CD4-positive, CD25-positive, alpha-beta regulatory T cell (primary cell): ENCODE measurements at places on chromosomes 12 and 14.
A peak's percentile ranks its signal among the peaks of the same experiment; 100 is the strongest.

DNA sequence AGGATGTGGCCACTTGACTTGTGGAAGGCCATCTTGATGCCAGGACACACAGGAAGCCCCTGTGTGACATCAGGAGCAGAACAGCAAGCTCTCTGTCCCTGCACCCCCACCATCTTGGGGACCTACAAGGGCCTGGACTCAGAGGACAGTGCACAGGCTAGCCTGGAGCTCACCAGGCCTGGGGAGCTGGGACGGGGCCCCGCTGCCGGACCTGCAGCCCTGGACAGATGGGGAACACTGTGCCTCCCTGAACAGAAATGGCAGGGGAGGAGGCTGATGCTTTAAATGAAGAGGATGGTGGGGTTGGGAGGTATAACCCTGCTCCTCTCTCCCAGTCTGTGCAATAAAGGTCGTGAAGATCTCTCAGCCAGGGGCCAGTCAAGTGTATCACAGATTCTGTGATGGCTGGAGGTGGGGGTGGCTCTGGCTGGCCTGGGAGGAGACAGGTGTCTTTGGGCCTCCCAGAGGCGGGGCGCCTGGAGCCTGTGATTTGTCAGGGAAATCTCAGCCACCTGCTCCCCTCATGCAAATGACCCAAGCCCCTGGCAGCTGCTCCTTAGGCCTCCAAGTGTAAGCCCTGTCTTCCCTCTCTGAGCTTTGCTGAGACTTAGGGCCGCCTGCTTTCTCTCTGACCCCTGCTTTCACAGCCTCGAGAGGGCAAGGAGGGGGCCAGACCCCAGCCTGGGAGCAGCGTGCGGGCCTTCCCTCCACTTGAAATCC, 1.1 kb upstream of the GNB3 start:
- no peak for DNase-seq

GRCh38 chr12:11651381-11651780, 1.9 kb downstream of the ETV6 start:
- DNase-seq, result no peak

DNA sequence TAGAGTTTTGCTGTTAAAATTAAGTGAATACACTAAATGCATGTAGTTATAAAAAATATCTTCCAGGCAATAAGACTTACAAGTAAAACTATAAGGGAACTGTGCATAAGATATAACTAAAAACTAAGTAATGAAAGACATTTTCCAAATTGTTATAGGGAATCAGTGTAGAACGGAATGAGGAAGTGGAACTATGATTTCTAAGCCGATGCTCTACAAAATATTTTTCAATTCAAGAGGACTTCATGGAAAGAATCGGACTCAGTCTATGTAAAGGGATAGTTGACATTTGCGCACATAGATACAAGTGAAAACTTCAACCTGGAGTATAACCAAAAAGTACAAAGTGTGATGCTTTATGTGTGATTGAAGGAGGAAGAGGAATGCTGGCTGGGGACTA, 40.1 kb upstream of the KIF21A start:
- DNase-seq, result no peak

GRCh38 chr12:24496755-24497154, 452.1 kb downstream of the BCAT1 start:
- DNase-seq, result no peak

- DNase-seq, result no peak
These were observed 3.3 kb upstream of the FRS2 start for GRCh38 chr12:69466867-69467266.

GRCh38 chr12:53048033-53048779, 1.7 kb upstream of the TNS2 start:
- no peak for DNase-seq

- no peak for DNase-seq
These were observed 514.2 kb downstream of the VRK1 start for GRCh38 chr14:97311411-97311810.

DNA sequence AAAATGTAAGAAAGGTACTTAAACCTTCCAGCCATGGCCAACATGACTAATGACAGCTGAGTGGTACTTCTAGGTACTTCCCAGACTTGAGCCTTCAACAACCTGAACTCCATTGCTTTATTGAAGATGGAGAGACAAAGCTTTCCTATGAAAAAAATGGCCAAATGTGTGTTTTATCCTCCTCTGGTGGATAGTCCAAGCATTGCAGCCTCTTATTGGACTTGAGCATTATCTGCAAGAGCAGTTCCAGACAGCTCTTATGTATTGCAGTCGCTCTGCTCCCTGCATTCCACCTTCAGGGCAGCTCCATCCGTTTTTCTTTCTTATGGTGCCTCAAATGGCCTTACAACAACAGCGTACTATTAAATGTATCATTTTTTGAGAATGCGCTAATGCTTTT, 588.2 kb downstream of the NRXN3 start:
- DNase-seq, result peak; percentile 5

- no peak for DNase-seq
These were observed 10.7 kb upstream of the GALNT6 start for GRCh38 chr12:51401900-51402299.

GRCh38 chr12:109612975-109613502, 39.4 kb downstream of the MVK start:
- DNase-seq, result no peak

GRCh38 chr14:105844810-105845724, 318.7 kb downstream of the TMEM121 start:
- no peak for DNase-seq

- no peak for DNase-seq
These were observed 498.6 kb downstream of the SLC16A7 start for GRCh38 chr12:60094436-60094835.

- DNase-seq, result no peak
These were observed 250.2 kb upstream of the OR4E1 start for GRCh38 chr14:21923820-21924219.

DNA sequence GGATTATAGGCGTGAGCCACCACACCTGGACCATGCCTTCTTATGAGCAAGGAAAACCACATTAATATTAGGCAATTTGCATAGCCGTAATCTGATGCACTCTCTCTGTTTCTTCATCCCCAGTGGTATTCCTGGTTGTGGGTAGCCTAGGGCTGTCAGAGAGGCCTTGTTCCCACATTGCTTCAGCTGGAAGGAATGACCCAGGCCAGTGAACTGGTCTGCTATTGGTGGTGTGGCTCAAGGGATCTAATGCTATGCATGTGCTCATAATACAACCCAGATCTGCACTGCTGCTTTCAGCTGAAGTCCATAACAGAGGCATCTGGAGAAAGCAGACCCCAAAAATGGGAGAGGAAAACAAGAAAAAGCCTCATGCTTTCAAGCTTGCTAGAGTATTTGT, 33.1 kb upstream of the G2E3 start:
- no peak for DNase-seq

GRCh38 chr12:6963016-6963731, 7.3 kb downstream of the PHB2 start:
- no peak for DNase-seq

GRCh38 chr12:105580821-105581352, 250.4 kb downstream of the C12orf75 start:
- no peak for DNase-seq

GRCh38 chr14:90475298-90475697, 78.5 kb downstream of the CALM1 start:
- DNase-seq, result no peak

DNA sequence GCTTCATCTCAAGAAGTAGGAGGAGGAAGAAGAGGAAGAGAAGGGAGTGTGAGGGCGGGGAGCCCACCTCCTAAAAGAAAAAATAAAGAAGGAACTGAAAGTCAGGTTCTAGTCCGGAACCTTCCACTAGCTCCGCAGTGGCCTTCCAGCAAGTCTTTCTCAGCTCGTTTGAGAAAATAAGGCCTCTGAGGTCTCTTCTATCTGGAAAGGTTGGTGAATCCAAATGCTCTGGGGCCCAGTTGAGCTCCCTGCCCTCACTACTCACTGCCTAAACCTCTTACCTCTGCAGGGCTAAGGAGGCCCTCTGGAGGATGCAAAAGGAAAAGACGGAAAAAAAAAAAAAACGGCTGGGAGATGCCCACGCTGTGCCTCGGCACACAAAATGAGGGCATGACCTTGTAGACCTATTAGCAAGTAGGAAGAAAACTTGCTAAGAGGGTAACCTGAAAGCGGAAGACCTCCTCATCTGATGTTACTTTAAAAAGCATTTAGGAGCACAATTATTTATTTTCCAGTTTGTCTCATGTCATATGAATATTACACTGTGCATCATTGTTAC, 35.9 kb downstream of the FBLN5 start:
- DNase-seq, result peak; percentile 5

- DNase-seq, result no peak
These were observed 363.4 kb upstream of the ATP2B1 start for GRCh38 chr12:90071996-90072395.

DNA sequence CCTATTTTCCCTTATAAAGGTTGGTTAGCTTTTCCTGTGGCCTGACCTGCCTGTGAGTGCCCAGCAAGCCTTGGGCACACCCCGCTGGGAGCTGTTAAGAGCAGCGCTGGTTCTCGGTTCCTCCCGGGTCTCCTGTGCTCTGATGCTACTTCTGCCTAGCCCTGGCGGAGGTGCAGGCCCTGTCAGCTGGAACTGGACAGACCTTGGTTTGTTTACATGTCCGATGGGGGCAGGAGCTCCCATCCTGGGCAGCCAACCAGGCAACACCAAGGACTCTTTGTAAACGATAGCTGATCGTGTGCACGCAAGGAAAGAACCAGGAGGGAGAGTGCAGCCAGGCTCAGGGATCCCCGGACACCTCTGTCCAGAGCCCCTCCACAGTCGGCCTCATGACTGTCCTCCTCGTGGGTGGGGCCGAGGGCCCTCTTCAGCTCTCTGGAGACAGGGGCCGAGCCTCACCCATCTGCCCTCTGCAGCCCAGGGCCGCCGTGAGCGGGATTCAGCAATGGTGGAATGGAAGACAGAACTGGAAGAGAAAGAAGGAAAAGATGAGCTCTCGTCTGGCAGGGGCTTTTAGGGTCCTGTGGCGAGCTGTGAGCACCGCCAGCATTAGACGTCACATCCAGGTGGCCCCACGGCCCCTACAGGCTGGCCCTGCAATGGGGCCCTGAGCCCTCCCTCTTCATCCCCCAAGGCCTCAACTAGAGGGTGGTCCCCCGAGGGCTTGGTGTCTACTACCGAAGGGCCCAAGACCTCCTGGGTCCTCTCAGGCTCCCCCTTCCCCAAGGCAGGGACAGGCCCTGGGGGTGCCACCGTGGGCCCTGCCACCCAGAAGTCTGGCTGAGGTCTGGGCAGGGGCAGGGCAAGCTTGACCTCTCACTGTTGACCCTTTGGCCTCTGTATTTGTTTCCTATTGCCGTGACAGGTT, 12.3 kb downstream of the TNFAIP2 start:
- no peak for DNase-seq

- no peak for DNase-seq
These were observed 5.9 kb upstream of the A2ML1 start for GRCh38 chr12:8816448-8817050.

DNA sequence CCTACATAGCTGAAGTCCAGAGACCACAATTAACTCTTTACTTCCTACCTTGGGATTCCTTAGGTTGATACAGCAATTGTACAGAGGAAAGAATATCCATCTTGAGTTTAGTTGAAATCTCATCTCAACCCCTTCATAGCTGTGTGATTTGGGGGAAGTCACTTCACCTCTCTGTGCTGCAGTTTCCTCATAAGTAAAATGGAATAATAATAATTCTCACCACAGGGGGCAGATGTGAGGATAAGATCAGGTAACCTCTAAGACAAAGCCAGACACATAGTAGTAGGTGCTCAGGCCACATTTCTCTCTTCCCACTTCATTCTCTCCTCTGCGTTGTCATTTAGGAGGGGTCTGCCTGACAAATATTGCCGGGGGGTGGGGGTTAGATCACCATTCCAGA, 6.7 kb downstream of the FOXN4 start:
- no peak for DNase-seq

GRCh38 chr14:101844219-101844618, 82.7 kb downstream of the PPP2R5C start:
- no peak for DNase-seq

GRCh38 chr14:20687362-20688166, 1.0 kb upstream of the ANG start:
- no peak for DNase-seq

DNA sequence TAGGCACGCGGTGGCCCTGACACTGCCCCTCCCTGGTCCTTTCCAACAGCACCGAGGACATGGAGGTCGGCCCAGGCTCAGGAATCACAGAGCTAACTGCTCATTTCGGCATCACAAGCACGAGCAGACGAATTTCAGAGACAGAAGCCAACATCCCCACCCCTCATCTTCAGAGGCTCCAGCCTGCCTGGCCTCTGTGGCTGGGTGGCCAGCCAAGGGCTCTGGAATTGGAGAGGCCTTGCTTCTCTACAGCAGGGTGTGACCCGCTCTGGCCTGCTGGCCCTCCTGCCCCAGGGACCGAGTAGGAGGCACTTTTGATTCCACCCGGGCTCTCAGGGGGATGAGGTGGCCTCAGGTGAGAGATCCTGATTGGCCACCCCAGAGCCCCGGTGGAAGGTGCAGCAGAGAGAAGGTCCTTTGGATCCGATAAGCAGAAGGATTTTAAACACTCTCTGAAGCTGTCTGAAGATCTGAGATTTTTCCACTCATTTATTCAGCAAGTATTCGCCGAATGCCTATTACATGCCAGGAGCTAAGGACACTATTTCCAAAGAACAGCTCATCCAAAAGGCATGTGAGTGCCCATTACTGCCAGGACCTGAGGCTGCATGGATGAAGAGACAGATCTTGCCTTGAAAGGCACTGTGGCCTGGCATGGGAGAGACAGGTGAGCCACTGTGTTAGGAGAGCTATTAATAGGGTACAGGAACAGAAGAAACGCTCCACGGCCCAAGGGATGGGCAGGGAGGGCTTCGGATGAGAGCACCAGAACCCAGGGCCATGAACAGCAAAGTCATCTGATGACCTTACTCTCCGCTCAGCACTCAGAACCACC, 10.2 kb downstream of the BAG5 start:
- DNase-seq, result no peak

DNA sequence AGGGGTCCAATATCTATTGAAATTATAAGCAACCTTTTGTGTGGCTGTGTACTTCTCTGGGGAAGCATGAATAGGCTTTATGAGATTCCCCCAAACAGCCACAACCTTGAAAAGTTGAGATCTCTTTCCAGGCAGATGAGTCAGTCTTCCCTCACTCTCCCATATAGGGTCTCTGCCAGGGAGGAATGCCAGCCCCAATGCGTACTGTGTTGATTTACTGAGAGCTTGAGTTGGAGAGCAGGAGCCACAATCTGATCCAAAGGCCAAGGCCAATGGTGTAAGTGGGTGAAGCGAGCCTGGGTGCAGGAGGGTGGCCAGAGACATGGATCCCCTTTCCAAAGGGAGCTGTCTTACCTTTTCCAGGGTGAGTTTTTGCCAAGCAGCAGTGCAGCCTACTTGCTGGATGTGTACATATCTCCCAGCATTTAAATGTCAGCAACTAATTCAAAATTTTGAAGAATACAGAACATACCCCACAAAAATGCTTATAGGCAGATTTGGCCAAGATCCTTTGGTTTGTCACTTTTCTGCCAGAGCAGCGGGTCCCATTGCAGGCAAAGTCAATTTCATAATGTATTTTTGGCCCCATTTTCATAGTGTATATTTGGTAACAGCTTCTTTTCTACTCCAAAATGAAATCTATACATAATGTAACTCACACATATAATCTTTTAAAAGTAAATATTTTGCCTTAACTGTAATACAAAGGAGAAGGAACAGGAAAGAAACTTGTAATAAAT, 88.2 kb downstream of the TBC1D30 start:
- no peak for DNase-seq

- DNase-seq, result no peak
These were observed 86.2 kb upstream of the CMKLR1 start for GRCh38 chr12:108425238-108425795.
